ENCODE measurements at places on chromosomes 13 and 19.
A peak's percentile ranks its signal among the peaks of the same experiment; 100 is the strongest.

DNA sequence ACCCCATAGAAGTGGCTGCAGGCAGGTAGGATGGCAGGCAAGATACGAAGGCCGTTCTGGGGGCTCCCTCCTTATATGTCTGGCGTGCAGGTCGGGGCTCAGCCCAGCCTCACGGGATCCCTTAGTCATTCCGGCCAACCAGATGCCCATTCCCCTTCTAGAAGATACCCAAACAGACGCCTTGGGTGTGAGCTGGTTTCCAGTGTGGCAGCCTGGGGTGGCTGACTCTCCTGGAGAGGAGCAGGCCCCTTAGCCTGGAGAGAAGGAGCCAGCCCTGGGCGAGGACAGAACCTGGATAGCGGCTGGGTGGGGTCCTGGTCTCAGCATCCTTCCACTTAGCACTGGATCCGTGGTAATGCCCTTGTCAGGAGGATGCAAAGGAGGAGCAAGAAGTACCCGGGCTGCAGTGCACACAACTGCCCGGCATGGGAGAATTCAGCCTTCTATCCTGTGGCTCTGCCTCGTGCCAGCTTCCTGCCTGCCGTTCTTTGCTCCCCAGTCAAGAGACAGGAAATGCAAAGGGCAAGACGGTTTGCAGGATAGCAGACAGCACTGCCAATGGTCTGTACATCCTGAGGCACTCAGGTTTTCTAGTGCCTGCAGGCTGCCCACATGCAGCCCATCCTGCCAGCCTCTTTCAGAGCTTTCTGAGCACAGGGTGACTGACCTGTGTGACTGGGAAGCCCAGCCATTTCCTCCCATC lies 56.7 kb upstream of the WASF3 start:
- DNase-seq: no peak

DNA sequence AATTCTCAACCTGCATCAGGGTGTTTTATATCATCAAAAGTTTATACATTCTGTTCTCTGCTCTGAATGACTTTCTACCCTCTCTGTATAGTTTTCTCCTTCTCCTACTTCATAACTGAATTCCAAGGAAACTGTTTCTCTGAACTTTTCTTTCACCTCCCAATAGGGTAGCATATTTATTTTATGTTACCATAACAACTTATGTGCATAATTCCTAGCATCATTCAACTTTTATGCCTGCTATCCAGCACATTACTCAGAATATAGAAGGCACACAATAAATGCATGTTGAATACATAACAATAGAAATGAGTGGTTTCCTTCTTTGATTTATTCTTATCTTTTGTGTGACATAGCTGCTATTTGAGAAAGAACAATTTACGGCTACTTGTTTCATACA lies 2385.0 kb downstream of the PCDH9 start:
- DNase-seq: no peak

- DNase-seq: no peak
These were observed 133.7 kb downstream of the GGACT start for GRCh38 chr13:100454876-100455275.

GRCh38 chr13:76481738-76482137 lies 404.5 kb downstream of the KCTD12 start:
- DNase-seq: no peak

- DNase-seq: no peak
These were observed 64.1 kb upstream of the RANBP3 start for GRCh38 chr19:6041991-6042481.

DNA sequence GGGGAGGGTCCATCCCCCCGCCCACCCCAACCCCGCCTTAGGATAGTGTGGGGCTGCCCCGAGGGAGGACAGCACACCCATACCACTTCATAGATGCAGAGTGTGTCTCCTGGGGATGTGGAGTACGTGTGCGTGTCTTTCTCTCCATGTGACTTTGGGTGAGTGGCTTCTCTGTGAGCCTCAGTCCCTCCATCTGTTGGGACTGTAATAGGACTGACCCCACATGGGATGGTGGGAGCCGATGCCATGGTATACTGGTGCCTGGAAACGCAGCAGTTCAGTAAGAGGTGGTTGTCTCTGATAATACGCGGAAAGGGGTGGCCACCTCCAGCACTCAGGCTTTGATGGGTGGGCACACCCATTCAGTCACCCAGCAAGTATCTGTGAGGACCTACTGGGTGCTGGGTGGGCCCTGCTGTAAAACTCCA lies 816 bp upstream of the PRKD2 start:
- DNase-seq: no peak

DNA sequence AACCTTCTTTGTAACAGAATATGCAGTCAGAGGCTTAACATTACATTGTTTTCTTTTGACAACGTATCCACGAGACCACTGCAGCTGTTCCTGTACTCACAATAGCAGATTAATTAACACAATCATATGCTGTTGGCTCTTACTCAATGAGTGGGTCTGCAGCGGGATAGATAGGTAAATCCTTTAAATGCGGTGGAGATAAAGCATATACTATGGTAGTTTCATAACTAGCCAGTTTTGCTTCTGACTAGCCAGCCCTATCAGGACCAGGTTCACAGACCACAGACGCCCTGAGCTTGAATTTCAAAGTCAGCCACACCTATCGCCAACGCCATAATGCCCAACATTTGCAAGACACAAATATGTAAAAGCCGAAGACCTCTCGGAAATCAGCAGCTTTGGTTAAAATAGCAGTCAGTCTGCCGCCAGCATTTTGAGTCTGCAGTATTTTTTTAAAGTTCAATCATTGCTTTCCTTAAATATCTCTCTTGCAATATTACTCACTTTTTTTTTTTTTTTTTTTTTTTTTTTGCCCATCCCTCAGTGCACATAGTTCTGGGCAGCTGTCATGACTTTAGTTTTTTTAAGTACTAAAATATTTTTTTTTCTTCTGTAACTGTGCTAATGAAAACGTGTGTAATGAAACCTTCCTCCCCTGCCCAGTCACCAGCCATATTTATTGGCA lies 120.5 kb downstream of the ZNF536 start:
- peak; percentile 46 for DNase-seq

GRCh38 chr19:11339254-11340098 lies at the start of gene RAB3D:
Gene RAB3D (minus strand): TSS chr19:11339657. CDS start chr19:11337399, 2,258 bp downstream.
- DNase-seq: peak; percentile 94

DNA sequence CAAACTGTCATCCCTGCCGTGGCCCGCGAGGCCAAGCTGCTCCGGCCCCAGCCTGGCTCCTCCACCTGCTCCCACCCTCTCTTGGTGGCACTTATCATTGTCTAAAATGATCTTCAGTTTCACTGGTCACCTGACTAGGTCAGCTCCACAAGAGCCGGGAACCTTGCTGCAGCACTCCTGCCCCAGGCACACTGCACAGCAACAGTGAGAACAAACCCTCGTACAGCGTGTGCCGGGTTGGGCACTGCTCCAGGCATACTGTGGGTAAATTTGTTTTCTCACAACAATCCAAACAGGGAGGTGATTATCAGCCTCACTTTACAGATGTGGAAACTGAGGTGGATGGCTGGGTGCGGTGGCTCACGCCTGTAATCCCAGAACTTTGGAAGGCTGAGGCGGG lies 8.9 kb downstream of the DEDD2 start:
- DNase-seq: no peak

DNA sequence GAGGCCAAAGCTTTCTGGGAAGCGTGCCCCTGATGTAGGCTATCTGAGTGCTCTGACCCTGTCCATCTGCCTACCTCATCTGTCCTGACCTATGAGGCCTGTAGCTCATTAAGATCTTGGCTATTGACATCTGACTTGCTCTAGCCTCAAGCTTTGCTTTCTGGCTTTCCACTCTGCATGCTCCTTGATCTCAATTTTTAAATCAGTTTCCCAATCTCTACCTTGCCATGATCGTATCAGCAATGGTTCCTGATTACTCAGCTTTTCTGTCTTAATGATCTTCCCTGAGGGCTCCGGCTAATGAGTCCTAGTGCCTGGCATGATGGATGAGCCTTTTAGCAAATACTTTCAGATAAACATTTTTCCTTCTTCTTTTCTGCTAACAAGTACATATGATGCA lies 262.0 kb downstream of the NDFIP2 start:
- DNase-seq: peak; percentile 9

DNA sequence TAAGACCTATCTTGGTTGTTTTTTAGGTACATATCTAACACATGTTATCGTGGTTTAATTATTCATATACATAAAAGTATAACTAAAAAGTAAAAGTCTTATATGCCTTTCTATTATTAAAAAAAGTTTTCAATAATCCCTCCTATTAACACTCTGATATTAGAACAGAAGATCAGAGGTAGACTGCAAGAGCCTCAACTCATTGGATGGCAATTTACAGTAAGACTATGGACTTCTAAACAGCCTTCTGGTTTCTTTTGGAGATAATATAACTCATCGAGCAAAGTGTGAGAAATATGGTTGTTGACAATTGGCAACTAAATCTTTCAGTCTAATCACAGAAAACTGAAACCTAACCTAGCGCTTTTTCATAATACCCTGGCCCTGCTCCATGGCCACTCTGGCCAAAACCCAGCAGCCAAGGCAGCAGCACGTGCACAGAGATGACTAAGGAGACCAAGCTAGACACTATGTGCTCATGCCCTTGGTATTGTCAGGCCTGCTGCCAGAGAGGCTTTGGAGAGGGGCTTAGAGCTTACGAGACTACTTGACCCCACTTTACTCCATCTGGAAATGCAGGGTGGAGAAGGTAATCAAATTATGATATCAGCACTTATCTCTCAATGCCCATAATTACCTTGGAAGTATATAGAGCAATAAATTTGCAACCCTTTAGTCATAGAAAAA lies 40.6 kb upstream of the EEF1AKMT1 start:
- DNase-seq: peak; percentile 12

- no peak for DNase-seq
These were observed 932 bp downstream of the FAM83E start for GRCh38 chr19:48613852-48614435.

DNA sequence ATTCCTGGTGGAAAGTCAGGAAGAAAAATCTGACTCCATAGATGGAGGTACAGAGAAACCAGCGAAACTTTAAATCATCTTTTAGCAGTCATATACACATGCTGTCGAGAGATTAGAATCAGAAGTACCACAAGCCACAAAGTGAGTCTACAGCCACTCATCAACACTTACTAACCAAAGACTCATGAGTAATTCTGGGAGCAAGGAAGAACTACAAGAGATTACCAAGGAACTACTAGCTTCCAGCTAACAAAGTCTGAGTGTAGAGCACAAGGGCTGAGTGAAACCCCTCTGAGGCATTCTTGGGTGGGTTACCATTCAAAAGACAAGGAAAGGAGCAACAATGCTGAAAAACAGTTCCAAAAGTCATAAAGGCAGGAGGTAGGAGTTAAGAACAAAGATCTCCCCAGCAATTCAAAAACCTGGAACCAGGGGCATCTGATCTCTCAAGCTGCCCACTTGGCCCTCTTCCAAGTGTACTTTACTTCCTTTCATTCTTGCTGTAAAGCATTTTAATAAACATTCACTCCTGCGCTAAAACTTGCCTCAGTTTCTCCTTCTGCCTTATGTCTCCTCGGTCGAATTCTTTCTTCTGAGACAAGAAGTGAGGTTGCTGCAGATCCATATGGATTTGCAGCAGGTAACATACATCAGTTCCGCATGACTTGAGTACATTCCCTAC lies 13.0 kb downstream of the RBM26 start:
- no peak for DNase-seq

- DNase-seq: no peak
These were observed 298.8 kb downstream of the NDFIP2 start for GRCh38 chr13:79779761-79780160.

GRCh38 chr13:76329866-76330580 lies 556.2 kb downstream of the KCTD12 start:
- no peak for DNase-seq

DNA sequence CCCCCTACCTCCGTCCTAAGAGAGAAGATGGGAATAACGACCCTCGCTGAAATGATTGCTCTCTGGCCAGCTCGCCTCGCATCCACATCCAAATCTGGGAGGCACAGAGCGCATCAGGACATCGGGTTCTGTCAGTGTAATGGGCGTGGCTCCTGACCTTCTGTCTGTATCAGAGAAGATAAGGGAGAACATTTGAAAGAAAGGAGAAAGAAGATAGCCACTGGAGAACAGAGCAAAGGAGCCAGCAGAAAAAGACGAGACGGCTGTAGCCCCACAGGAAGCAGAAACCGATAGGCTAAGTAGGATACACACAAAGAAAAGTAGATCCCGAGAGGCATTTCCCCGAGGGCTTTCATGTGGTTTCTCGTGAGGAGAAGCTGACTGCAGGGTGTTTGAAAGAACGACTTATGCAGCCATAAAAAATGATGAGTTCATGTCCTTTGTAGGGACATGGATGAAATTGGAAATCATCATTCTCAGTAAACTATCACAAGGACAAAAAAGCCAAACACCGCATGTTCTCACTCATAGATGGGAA lies 14.0 kb upstream of the GJB2 start:
- no peak for DNase-seq

- peak; percentile 93 for DNase-seq
These were observed at the start of gene MIER2 for GRCh38 chr19:344625-345319. Gene MIER2 (minus strand): TSS chr19:344796. CDS start chr19:344782, 14 bp downstream.

GRCh38 chr13:23771552-23771951 lies 117.6 kb downstream of the MIPEP start:
- no peak for DNase-seq

DNA sequence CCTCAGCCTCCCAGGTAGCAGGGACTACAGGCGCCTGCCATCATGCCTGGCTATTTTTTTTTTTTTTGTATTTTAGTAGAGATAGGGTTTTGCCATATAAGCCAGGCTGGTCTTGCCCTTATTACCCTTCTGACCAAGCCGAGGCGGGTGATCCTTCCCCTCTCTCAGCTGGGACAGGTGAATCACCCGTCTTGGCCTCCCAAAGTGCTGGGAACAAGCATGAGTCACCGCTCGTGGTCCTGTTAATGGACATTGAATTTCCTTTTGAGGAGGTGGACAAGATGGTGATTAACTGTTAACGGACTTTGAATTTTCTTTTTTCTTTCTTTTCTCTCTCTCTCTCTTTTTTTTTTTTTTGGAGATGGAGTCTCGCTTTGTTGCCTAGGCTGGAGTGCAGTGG lies 10.6 kb downstream of the CD70 start:
- no peak for DNase-seq

DNA sequence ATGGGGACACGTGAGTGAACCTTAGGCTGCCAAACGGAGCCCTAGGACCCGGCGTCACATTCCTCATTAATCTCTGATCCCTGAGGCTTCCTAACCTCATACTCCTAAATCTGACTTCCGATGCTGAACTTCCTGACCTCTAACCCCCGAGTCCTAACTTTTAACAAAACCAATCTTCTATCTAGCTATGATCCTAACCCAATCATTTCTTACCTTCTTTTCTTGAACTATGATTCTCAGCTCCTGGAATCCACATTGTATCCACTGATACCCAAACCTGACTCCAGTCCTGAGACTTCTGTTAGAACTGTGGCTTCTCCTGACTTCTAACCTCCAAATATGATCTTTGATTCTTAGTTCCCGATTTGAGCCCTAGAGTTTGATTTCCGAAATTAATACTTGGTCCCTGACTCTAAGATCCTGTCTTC lies 447 bp downstream of the NFKBIB start:
- DNase-seq: no peak

GRCh38 chr13:65868884-65869283 lies 1361.3 kb downstream of the PCDH9 start:
- no peak for DNase-seq

- peak; percentile 3 for DNase-seq
These were observed 209.6 kb downstream of the VWA8 start for GRCh38 chr13:41751277-41751676.

- DNase-seq: no peak
These were observed 7.1 kb upstream of the ZNF536 start for GRCh38 chr19:30364866-30365800.

Measured in brain (organoid and tissue), 16 donors.